ENCODE measurements at places on chromosomes 4 and X. TPM values are rescaled to one million over a fixed set of nuclear protein-coding genes. Genes with fewer than 3 reads are reported as not detected.

Gene MAGEE2
- not detected for total RNA-seq

DNA sequence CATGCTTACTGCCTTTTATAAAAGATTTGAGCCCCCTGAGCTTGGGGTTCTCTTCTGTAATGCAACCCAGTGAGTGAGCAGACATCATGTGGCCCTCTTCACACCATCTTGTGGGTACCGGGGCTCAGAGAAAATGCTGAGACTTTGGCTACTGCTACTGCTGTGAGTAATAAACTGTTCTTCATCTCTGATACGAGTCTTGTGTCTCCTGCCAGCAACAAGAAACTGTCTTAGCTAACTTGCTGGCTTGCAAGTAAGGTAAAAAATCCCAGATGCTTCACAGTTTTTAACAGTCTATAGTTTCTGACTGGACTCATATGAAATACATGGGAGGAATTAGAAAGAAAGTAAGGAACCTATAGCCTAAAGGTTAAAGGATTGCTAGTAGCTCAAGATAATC, 148.3 kb downstream of the GPC3 start:
- DNase-seq: no peak

DNA sequence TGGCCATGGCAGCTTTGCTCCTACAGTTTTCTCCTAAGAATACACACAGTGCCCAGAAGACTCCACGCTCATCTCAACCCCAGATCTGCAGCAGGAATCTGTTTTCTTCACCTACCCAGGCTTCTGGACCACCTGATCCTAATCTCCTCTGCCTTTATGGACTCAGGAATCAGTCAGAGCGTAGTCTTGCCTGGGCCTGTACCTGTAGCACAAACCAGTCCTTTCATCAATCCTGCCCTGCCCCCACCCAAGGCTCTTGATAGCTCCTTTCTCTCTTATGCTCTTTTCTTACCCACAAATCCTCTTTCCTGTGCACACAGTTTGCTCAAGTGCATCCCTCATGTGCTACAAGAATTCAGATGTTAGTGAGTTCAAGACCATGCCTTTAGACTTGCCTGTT, 89.7 kb downstream of the ZNF718 start:
- no peak for DNase-seq

DNA sequence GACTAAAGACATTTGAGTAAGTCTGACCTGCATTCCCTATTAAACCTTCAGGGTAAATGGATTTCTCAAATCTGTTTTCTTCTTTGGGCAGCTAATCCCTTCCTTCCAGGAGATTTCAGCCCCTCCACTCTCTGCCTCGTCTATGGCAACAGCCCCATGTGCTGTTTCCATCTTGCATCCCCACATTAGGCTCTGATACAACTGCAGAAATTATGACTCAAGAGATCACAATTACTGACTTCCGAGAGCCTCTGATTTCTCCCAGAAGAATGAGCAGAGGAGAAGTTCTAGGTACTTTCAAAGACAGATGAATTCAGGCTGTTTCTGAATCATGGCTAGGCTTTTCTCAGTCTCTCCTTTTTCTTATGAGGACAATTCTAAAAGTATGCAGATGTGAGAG, 38.7 kb downstream of the RAI2 start:
- no peak for DNase-seq

- no peak for DNase-seq
These were observed 173.0 kb downstream of the ANK2 start for GRCh38 chr4:113222471-113222870.

GRCh38 chrX:31590581-31591114, 518.8 kb upstream of the FTHL17 start:
- DNase-seq: no peak

Measured in left ventricle myocardium superior (tissue), 1 donor.